ENCODE measurements at places on chromosomes 1 and 21. TPM values are rescaled to one million over a fixed set of nuclear protein-coding genes. Genes with fewer than 3 reads are reported as not detected.

Gene DLGAP3
- 0.40 TPM for total RNA-seq

Gene CHTOP
- 96.1 TPM for total RNA-seq

Gene ATP1A2
- not detected for total RNA-seq

Gene KRTAP21-2
- not detected for total RNA-seq

Gene EFNA1
- total RNA-seq: 0.15 TPM

Gene SIM2
- total RNA-seq: 0.19 TPM

Gene SH2D5
- total RNA-seq: not detected

Gene PLA2G5
- total RNA-seq: not detected

Gene TCHH
- total RNA-seq: 0.05 TPM

Gene MPL
- total RNA-seq: not detected

Gene NUF2
- total RNA-seq: 54.2 TPM

Gene CFAP107
- total RNA-seq: not detected

Gene AMY1C
- total RNA-seq: not detected

Gene FBXO2
- total RNA-seq: 1.8 TPM

Gene PWP2
- 24.2 TPM for total RNA-seq

Gene WDR64
- total RNA-seq: 0.22 TPM

Gene PALMD
- total RNA-seq: not detected

Gene KCNE2
- total RNA-seq: not detected

Gene SIPA1L2
- 0.62 TPM for total RNA-seq

Gene PLA2G2C
- total RNA-seq: not detected

Gene IKBKE
- total RNA-seq: 72.6 TPM

Gene NBPF4
- total RNA-seq: not detected

Gene F5
- 15.7 TPM for total RNA-seq

Gene CDA
- total RNA-seq: not detected

Gene FCRL5
- total RNA-seq: not detected

Gene FAM43B
- total RNA-seq: not detected

Gene AKIRIN1
- 74.5 TPM for total RNA-seq

Gene CELA2A
- not detected for total RNA-seq

Gene NR1I3
- total RNA-seq: not detected

Gene PEX14
- total RNA-seq: 23.4 TPM

Gene CD5L
- total RNA-seq: not detected

Gene GNG12
- 0.04 TPM for total RNA-seq

Gene EFNA3
- 2.7 TPM for total RNA-seq

Gene OR2T2
- not detected for total RNA-seq

Gene UMODL1
- 0.10 TPM for total RNA-seq

Gene OXCT2
- not detected for total RNA-seq

Data from activated CD4-positive, alpha-beta T cell treated with anti-CD3 and anti-CD28 coated beads, Interleukin-2, amount 10 ng/mL, durations not matched to agents 7 days and 5 days (primary cell).